ENCODE measurements at places on chromosomes 4 and X. TPM values are rescaled to one million over a fixed set of nuclear protein-coding genes. Genes with fewer than 3 reads are reported as not detected.

The PLXNB3 gene
- total RNA-seq, result 0.50 TPM

The SOWAHD gene
- total RNA-seq, result not detected

The CABS1 gene
- not detected for total RNA-seq

The PARM1 gene
- not detected for total RNA-seq

The MAGEB17 gene
- total RNA-seq, result not detected

The AR gene
- not detected for total RNA-seq

The POU3F4 gene
- total RNA-seq, result not detected

The PCDH19 gene
- not detected for total RNA-seq

The ACOT9 gene
- 19.3 TPM for total RNA-seq

The BGN gene
- total RNA-seq, result not detected

The LRCH2 gene
- total RNA-seq, result not detected

The RNF128 gene
- not detected for total RNA-seq

The DMRTC1B gene
- 0.49 TPM for total RNA-seq

The MAGEB5 gene
- total RNA-seq, result not detected

The ZNF157 gene
- total RNA-seq, result 0.56 TPM

The GYPE gene
- total RNA-seq, result not detected

The KDR gene
- not detected for total RNA-seq

The GLRA2 gene
- not detected for total RNA-seq

The UGT8 gene
- 0.36 TPM for total RNA-seq

The ART3 gene
- total RNA-seq, result not detected

The ANXA5 gene
- 26.8 TPM for total RNA-seq

All from CD8-positive, alpha-beta T cell (primary cell).